ENCODE measurements at places on chromosomes 2 and 18.

- DNase-seq: no peak
Measured at GRCh38 chr2:169906731-169907130, 79.5 kb downstream of the UBR3 start.

GRCh38 chr2:53437371-53437770 is 330.2 kb upstream of the CHAC2 start:
- peak; percentile 8 for DNase-seq

GRCh38 chr2:157267476-157267875 is 10.0 kb downstream of the GALNT5 start:
- no peak for DNase-seq

- DNase-seq: peak; percentile 4
Measured at GRCh38 chr2:144943293-144943941, 423.5 kb upstream of the ZEB2 start.

GRCh38 chr2:61423714-61424113 is 47.2 kb downstream of the USP34 start:
- no peak for DNase-seq

DNA sequence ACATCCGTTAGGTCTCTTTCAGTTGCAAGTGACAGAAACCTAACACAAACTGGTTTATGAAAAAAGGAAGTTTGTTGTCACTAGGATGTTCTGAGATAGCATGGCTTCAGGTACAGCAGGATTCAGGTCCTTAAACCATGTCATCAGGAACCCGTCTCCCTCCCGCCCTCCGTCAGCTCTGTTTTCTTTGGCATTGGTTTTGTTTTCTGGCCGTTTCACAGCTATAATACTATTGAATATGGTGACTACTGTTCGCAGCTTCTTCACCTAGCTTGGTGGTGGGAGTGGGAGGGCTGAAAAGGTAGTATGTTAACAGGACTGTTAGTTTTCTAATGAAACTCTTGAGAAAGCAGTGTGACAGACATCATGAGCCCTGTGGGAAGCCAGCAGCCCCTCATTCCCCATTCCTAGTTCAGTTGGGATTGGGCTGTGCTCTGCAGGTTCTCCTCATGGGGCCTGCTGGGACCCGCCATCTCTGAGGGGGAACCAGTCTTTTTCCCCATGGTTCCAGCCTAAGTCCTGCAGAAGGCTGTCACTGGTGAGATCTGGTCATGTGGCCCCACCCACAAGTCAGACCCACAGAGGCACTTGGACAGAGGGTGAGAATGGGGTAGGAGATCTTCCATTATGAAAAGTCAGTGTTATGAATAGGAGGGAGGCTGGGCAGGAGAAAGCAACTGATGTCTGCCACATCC is 12.1 kb downstream of the PTMA start:
- DNase-seq: no peak

GRCh38 chr2:227780981-227781615 is 32.5 kb upstream of the CCL20 start:
- DNase-seq: no peak

DNA sequence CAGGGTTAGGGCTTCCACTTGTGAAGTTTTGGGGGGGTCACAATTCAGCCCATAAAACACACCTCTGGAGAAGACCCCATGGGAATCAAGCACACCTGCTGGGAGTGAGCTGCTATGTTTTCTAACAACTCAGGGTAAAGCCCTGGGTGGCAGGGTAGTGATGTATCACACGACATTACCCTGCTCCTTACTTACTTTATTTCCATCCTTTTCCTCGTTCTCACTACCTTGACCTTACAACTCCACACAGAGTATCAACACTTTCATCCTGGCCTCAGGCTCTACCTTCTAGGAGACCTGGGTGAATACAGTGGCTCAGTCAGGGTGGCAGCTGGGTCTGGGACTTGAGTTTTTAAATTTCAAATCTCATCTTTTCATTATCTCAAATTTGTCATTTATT is 290.3 kb downstream of the CYRIA start:
- no peak for DNase-seq

Data from RPMI7951 (cell line).